Gastrocnemius medialis (tissue), 4 donors: ENCODE measurements at places on chromosomes 1 and 21. TPM values are rescaled to one million over a fixed set of nuclear protein-coding genes. Genes with fewer than 3 reads are reported as not detected.

The NTNG1 gene
- not detected for total RNA-seq

The IFNAR1 gene
- total RNA-seq: 8.9 TPM

The SPRR4 gene
- total RNA-seq: not detected

The CRNN gene
- not detected for total RNA-seq

The IL6R gene
- 271 TPM for total RNA-seq

The LCE1D gene
- not detected for total RNA-seq

The ITLN2 gene
- total RNA-seq: not detected

The AQP10 gene
- total RNA-seq: not detected

The IL20 gene
- total RNA-seq: not detected

The MMEL1 gene
- not detected for total RNA-seq

The KLF17 gene
- not detected for total RNA-seq

The DAB1 gene
- total RNA-seq: not detected

The VPS26C gene
- 82.7 TPM for total RNA-seq

The RRP1 gene
- 29.6 TPM for total RNA-seq

The RGS18 gene
- total RNA-seq: not detected

The NFYC gene
- total RNA-seq: 58.5 TPM

The SPRR5 gene
- total RNA-seq: not detected

The ZBTB8OS gene
- 48.1 TPM for total RNA-seq

The VCAM1 gene
- 1.6 TPM for total RNA-seq

The TNFRSF18 gene
- not detected for total RNA-seq

The CDA gene
- total RNA-seq: 0.71 TPM

The LENEP gene
- not detected for total RNA-seq

The ZFP69 gene
- total RNA-seq: 0.29 TPM

The PLA2G2D gene
- not detected for total RNA-seq

The REN gene
- total RNA-seq: 0.22 TPM

The GCSAML gene
- 0.15 TPM for total RNA-seq

The KCNQ4 gene
- total RNA-seq: 3.8 TPM

The RNF223 gene
- not detected for total RNA-seq

The GSTM3 gene
- 82.3 TPM for total RNA-seq

The F13B gene
- not detected for total RNA-seq

The COL9A2 gene
- 0.07 TPM for total RNA-seq

The ADAMTS1 gene
- 39.4 TPM for total RNA-seq

The HTR6 gene
- total RNA-seq: not detected

The HSD3B2 gene
- total RNA-seq: not detected
